Liver (tissue), 10 donors: ENCODE measurements at places on chromosomes 2 and 18. TPM values are rescaled to one million over a fixed set of nuclear protein-coding genes. Genes with fewer than 3 reads are reported as not detected.
A peak's percentile ranks its signal among the peaks of the same experiment; 100 is the strongest.

The POTEC gene
- not detected for polyA plus RNA-seq

GRCh38 chr2:188291617-188292347 is at the start of gene GULP1:
Gene GULP1 (plus strand): TSS chr2:188291874. CDS start chr2:188477703, 185,829 bp downstream.
- peak; percentile 61 for DNase-seq

DNA sequence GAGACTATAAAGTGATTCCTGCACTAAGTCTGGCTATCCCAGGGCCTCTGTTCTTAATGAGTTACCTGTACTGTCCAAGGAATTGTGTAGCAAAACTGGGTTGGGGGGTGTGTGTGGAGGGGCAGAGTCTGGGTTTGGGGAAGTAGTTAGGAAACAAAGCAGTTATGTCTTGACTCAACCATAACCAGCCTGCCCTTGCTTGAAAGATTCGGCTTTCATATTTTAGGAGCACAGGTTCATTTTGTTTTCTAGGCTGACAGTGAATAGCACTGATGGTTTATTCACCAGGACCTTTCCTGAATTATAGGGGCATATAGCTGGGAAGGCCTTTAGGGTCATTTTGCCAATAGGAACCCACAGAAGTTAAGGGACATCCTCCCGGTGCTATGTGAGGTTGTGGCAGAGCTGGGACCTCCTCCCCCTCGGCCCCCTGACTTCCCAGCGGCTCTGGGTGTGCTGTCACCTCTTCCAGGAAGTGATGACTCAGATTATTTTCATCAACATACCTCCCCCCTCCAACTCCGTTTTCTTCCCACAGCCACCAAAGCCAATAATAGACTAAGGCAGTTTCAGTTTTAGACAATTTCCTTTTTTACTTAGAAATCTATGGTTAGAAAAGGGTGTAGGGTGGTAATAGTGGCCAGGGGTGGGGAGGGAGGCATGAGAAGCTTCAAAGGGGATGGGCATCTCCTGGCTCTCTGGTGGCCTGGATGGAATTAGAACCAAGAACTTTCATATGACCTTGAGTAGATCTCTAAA is 44.8 kb downstream of the SETBP1 start:
- DNase-seq, result no peak

- no peak for DNase-seq
Measured at GRCh38 chr2:19914266-19914975, 12.6 kb upstream of the TTC32 start.
